Activated CD4-positive, alpha-beta T cell treated with anti-CD3 and anti-CD28 coated beads, Interleukin-2, amount 50 U/mL, for 24 hours (primary cell): ENCODE measurements at places on chromosomes 3 and 15.

- no peak for DNase-seq
Measured at GRCh38 chr3:125023833-125024555, 31.8 kb downstream of the HEG1 start.

DNA sequence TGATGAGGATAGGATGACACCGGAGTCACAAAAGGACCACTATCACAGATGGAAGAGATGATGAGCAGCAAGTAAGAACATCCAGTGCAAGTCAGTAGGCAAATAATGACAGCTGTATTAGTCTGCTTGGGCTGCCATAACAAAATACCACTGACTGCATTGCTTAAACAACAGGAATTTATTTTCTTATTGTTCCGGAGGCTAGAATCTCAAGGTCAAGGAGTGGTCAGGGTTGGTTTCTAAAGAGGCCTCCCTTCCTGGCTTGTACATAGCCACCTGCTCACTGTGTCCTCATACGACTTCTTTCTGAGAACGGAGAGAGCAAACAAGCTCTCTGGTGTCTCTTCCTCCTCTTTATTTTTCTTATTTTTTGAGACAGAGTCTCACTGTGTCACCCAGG is 380.7 kb downstream of the PLOD2 start:
- no peak for DNase-seq

GRCh38 chr15:99452728-99453636 is 112.8 kb upstream of the MEF2A start:
- DNase-seq: no peak

DNA sequence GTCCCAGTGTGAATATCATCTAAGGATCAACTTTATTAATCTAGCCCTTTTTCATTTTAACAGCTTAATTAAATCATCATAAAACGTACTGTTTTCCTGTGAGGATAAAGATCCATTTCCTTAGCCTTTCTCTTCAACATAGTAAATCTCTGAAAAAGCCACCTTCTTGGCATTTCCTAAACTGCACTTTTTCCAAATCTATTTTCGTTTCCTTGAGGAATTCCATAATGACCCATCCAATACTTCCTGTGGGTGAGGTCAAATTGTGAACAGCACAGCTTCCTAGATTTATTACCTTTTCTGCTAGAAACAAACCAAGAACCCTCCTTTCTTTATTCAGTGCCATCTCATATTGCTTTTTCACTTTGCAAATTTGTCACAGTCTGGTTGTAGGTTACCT is 129.4 kb upstream of the CNTN4 start:
- no peak for DNase-seq

GRCh38 chr3:100650651-100651619 is 41.5 kb downstream of the ADGRG7 start:
- no peak for DNase-seq

GRCh38 chr15:35519541-35520149 is 26.3 kb downstream of the DPH6 start:
- no peak for DNase-seq

DNA sequence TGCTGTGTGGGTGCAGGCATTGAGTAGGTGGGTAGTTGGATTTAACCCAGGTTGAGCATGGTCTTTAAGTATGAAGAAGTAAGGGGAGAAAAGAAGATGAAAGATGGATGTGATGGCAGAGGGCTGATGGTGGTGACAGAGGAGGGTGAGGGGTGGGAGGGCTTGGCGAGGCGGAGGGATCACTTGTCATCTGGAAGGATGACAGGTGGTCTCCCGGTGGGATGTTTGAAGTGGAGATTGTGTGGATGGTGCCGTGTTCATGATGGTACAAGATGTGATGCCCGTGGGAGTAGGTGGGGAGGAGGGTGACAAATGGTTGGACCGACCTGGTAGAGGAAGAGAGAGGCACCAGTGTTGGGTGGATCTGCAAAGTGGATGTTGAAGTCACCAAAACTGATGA is 208.8 kb downstream of the RPLP1 start:
- no peak for DNase-seq

DNA sequence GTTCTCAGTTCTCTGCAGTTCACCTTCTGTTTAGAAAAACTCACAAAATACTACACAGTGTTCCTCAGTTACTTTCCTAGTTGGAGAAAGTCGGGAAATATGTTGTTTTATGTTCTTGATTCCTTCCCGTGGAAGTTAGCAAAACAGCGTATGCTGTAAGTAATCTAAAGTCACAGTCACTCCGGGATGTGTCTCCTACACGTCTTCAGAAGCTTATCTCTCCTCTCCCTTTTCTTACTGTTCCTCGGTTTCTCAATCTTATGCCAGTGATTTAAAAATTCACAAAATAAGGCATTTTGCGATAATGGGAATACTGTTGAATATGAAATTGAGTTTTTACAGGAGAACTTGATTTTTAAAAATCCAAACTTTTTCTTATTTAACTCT is 1.7 kb downstream of the HEG1 start:
- no peak for DNase-seq

DNA sequence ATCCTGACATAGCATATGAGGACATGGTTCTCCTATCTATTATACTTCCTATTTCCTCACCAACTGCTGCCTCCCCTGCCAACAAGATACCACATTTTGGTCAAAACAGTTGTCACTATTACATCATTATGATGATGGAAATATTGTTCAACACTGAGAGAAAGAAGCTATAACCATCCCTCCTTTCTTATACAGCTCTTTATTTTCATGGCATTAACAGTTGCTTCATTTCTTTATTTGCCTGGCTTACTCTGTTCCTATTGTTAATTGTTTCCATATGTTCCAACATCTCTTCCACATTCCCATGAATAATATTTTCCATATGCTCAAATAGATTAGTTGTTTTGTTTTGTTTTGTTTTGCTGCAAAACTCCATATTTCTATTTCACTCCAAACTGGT is 40.8 kb upstream of the FILIP1L start:
- DNase-seq: no peak

DNA sequence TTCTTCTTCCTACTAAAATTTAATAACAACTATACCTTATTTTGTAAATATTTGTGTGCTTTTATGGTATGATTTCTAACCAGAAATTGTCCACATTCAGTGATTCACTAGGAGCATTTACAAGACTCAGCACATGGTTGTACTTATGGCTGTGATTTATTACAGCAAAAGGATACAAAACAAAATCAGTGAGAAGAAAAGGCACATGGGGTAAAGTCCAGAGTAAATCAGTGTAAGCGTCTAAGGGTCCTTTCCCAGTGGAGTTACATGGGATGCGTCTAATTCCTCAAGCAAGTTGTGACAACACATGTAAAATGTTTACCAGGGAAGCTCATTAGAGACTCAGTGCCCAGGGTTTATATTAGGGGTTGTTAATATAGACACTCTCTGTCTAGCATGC is 31.1 kb downstream of the RNF13 start:
- no peak for DNase-seq

DNA sequence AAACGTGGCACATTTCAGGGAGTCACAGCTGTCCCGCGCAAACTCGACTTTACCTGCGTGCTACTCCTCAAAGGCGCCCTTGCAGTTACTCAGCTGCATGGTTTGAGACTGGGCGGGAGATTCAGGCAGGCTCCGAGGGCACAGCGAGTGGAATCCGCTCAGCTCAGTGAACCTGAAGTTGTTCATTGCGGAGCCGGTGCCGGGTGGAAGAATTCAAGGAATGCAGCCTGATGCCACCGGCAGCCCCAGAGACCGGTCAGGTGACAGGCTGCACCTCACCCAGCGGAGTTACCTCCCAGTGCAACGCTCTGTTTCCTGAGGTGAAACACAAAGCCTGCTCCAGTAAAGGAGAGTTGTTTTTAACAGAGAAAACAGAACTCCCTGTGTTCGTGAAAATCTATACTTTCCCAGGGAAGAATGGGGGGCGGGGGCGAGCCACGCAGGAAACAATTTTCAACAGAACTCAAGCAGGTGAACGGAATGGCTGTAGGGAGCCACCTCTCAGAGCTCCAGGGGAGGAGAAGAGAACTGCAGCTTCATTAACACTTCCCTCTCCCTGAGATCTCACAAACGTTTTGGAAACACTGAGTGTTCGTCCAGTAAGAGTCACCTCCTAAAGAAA is 3.8 kb downstream of the VEPH1 start:
- DNase-seq: no peak

DNA sequence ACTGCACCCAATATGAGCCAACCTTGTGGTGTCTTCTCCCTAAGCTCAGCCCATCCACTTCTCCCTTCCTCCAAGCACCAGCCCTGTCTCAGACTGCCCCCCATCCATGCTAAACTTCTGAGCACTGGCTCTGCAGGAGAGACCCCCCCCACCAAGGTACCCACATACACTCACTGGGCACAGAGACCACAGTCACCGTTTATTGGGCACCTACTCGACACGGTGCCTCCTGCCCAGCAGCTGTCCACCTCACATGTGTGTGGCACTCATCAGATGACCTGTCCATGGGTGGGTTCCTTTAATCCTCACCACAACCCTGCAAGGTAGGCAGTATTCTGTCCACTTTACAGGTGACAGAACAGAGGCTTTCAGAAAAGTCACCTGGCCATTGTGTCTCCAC is 22.3 kb upstream of the SFMBT1 start:
- DNase-seq: no peak

DNA sequence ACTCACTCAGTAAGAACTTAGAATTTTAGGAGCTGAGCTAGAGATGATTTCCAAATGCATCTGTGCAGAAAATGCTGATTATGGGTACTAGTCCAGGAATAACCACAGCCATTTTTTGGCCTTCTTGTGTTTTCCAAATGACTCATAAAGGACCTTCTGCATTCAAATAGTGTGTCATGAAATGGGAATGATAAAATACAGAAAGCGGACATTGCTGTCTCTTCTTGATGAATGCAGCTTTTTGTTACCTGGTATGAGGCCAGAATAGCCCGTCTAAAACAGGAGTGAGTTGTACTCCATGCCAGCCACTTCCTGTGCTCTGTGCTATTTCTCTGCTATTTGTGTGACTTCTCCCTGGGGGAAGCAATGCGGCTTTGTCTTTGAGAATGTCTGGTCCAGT is 20.5 kb upstream of the FRMD5 start:
- no peak for DNase-seq

GRCh38 chr3:105715372-105715771 is 153.4 kb downstream of the CBLB start:
- DNase-seq: no peak

- DNase-seq: no peak
Measured at GRCh38 chr3:174424656-174425055, 434.5 kb upstream of the NAALADL2 start.

DNA sequence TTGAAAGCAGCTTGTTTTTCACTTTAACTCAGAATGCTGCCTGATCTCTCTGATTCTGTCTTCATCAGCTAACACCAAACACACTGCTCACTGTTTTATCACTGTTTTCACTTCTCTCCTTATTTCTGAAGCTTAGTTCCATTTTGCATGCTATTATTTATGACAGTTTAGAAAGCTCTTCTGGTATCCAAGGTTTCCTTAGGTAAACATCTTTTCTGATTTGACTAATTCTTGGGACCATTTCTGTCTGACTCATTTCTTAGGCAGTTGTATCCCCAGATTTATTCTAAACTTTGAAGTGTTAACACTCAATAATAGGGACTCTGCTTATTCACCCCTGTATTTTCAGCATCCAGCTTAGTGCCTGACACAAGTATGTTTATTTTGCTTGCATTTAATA is 167.7 kb downstream of the BCHE start:
- DNase-seq: no peak

GRCh38 chr3:7734456-7734855 is 767.2 kb upstream of the LMCD1 start:
- no peak for DNase-seq

- DNase-seq: no peak
Measured at GRCh38 chr3:172223870-172224269, 184.5 kb downstream of the FNDC3B start.

GRCh38 chr3:14177580-14178246 is 688 bp downstream of the XPC start:
- no peak for DNase-seq

GRCh38 chr3:62622553-62623174 is 249.3 kb upstream of the FEZF2 start:
- DNase-seq: no peak

DNA sequence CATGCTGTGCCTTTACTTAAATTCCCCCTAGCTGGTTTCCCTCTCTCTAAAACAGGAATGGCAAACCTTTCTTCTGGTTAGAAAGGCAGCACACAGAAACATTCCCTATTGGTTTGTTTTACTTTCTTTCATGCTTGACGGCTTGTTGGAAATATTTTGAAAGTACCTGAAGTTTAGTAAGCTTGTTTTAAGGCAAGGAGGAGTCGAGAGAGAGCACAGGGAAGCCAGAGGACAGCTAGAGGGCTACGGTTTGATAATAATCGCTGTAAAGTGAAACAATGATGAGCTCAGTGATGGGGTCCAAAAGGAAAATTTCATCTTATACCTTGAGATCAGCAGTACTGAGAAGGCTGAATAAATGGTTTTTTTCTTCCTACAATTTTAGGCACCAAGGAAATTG is 64.1 kb downstream of the ATP13A4 start:
- DNase-seq: no peak

DNA sequence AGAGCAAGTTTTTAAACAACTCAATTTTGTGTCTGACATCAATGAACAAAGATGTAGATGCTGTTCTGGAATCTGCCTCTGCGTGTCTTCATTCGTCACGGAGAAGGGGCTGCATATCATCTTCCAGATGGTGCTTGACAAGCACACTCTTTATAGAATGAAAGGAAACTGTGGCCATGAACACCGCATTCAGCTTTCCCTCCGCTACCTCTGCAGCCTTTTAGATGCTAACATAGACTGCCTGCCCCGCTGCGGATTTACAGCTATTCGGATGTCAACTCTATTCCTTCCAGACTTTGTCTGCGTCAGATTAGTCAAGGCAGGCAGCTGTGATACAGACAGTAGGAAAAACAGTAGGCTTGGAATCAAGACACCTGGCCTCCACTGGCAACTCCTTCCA is 232.9 kb downstream of the TJP1 start:
- no peak for DNase-seq

DNA sequence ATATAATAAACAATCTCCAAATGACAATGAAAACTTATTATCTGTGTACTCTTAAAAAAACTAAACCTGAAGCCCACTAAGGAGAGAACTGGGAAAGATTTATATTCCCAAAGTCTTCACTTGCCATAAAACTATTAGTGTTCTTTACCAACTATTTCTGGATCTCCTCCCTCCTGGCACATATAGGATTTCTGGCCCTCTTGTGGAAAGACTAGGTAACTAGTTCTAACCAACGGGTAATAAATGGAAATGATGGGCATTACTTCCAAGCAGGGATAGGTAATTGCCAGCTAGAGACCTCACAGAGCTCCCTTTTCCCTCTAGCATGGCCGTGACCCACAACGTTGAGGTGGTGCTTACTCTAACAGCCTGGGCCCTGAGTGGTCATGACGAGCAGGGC is 110.1 kb downstream of the DNAH12 start:
- DNase-seq: no peak
